ENCODE measurements at places on chromosomes 6 and 20. TPM values are rescaled to one million over a fixed set of nuclear protein-coding genes. Genes with fewer than 3 reads are reported as not detected.

- no peak for DNase-seq
Measured at GRCh38 chr20:44955270-44955669, 4.9 kb downstream of the TOMM34 start.

DNA sequence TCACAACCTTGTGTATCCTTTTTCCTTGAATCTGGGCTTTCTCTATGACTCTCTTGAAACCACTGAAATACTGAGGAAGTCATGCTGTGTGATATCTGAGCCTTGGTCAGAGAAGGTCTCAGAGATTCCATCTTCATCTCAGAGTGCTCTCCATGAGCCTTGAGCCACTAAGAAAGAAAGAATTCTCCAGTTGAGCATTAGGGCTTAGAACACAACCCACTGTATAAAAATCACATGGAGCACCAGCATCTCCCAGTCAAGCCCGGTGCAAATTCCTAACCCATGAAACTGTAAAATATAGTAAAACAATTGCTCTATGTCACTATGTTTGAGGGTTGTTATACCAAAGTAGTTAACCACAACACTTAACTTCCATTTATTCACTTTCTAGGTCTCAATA is 181.4 kb downstream of the MOXD1 start:
- DNase-seq: no peak

DNA sequence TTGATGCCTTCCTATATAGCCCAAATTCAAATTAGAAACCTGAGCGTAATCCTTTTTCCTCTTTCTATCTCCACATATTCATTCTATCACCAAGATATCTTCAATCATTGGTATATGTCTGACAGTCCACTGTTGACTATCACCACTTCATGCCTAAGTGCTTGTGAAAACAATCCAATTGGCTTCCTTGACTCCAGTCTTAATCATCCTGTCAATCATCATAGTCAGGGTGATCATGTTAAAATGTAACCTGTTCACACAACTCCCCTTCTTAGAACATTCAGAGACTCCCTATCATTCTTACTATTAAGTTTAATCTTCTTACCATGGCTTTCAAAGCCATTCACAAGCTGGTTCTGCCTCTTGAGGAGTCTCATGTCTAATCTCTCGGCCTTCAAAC is 616.7 kb downstream of the PHF3 start:
- no peak for DNase-seq

The HLA-DPA1 gene
- total RNA-seq: 179 TPM

GRCh38 chr6:53466257-53466656 is 78.6 kb downstream of the GCLC start:
- no peak for DNase-seq

DNA sequence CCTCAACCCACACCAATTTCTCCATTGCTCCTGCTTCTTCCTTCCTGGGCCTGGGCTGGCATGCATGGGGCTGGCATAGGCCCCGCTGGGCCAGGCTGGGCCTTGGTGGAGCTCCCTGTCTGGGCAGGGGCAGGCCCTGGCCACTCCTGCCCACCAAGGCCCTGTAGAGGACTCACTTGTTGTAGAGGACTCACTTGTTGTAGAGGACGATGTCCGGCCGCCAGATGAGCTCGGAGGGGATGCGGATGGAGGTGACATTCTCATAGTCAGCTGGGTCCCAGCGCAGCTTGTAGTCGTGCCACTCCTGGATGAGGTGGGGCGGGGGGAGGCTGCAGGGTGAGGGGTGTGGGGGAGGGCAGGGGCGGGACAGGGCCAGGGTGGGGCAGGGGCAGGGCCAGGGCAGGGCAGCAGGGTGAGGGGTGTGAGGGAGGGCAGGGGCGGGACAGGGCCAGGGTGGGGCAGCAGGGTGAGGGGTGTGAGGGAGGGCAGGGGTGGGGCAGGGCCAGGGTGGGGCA is 5.3 kb downstream of the CHRNA4 start:
- no peak for DNase-seq

The SYNGAP1 gene
- total RNA-seq: 12.0 TPM

GRCh38 chr6:105501826-105502344 is 99.0 kb upstream of the PREP start:
- DNase-seq: peak; percentile 29

The BACH2 gene
- total RNA-seq: 15.0 TPM

The MCM3 gene
- 120 TPM for total RNA-seq

DNA sequence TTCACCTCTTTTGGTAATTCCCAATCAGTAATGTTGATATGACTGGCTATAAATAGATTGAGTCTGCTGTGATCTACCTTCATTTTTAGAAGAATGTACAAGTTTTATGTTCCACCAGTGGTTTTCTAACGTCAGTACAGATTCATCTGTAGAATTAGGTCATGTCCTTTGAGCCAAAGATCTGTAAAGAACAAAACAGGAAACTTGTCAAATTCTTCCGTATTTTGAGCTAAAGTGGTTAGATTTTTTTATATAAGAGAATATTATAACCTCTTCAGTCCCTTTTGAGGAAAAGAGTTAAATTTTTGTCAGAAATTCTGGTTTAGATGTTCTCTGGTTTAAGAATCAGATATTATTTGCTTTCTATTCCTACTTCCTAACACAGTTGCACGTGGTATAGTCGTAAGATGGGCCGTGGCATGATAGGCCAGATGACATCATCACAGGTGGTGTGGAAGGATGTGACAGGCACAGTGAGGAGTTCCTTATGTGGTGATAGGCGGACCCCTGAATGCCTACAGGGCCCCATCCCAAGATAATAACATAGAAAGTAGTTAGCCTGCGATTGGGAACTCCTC is 62.3 kb downstream of the SNX9 start:
- DNase-seq: no peak

GRCh38 chr6:23775127-23775526 is 350.9 kb upstream of the NRSN1 start:
- no peak for DNase-seq

DNA sequence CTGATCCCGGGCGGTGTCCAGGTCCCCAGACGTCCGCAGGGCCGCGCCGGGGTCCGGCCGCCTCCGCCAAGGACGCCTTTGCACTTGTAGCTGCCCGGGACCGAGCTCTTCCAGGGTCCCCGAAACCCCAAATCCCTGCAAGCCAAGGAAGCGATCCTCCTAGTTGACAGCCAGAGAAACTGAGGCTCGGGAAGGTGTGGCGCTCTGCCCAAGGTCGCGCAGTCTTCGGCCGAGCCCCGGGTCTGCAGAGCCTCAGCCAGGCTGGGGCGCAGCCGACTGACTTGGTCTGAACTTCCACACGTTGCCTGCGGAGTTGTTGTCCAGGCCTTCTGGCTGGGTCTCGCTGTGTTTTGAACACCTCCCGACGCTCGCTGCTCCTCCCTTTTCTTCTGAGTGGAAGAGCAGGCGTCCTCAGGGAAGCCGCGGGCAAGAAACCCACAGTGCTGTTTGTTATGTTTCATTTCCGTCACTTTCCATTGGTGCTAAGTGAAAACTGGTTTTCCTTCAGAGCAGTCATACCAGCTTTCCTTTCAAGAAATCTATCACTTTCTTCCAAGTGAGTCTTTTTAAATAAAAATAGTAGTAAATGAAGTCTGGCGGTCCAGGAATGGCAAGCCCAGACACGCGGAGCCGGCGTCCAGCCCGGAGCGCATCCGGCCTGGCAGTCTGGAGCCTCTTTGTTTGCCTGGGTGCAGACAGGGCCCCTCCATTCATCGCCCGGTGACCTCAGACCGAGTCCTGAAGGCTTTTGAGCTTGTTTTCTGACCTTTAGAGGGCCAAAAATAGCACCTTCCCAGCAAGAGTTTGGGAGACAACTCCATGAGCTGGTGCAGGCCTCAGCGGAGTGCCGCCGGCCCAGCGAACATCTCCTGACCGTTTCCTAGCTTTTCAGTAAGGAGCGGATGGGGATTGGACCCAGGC is 698 bp downstream of the FAM210B start:
- DNase-seq: peak; percentile 38

The PDYN gene
- not detected for total RNA-seq

The ELOVL4 gene
- 11.2 TPM for total RNA-seq

The IMPG1 gene
- not detected for total RNA-seq

DNA sequence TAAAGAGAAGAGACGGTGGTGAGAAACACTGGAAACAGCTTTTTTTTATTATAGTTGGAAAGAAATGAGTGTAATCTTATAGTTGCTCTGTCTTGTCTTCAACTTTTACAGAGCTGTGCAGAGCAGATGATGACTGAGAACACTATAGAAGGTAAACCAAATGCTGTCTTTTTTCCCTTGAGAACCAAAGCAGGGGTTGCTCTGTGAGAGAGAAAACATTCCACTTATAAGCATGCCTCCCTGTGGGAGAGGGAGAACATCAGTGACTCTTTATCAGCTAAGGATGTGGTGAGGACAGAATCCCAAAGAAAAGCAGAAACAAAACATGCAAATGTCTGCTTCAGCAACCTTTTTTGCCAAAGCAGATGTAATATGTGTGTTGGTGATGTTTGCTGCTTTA is 179.3 kb upstream of the HDDC2 start:
- DNase-seq: no peak

DNA sequence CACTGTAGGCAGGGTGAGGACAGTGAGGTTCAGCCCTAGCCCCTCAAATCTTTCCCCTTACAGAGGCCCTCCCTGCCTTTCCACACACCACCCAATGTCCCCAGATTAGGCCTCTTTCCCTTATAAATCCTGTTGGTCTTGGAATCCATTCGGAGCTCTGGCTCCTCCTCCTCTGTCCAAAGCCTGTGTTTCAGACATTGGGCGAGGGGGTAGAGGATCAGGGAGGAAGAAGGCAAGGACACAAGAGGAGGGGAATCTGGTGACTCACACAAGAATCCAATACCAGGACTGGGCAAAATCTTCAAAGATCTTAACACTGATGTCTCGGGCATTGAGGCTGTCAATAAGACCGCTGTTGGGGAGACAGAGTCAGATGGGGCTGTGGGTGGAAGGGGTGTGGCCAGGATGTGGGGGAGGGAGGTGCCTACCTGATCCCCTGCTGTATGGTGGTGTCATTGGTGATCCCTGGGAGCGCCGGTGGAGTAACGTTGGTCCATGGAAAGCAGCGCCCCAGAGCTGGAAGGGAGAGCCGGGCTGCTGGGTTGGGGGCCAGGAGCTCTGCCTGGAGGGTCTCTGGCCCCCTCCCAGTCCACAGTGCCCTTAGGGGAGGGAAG is 7.6 kb downstream of the SLC44A4 start:
- no peak for DNase-seq

- DNase-seq: no peak
Measured at GRCh38 chr6:120274547-120274946, 925.0 kb upstream of the MAN1A1 start.

- no peak for DNase-seq
Measured at GRCh38 chr20:41494451-41494850, 123.7 kb downstream of the CHD6 start.

The FRK gene
- 2.3 TPM for total RNA-seq

The HLA-DRB1 gene
- total RNA-seq: 197 TPM

All from uterus (tissue), 4 donors.